ENCODE measurements at places on chromosomes 4 and X. TPM values are rescaled to one million over a fixed set of nuclear protein-coding genes. Genes with fewer than 3 reads are reported as not detected.

GRCh38 chrX:8105531-8105930, 65.5 kb downstream of the VCX2 start:
- H3K27me3 ChIP-seq = no peaks in the 10 kb centered on the region
- no peaks in the 10 kb centered on the region for H3K36me3 ChIP-seq
- no peak overlapping the region for H3K27ac ChIP-seq
- no peak overlapping the region for H3K4me3 ChIP-seq
- no peaks in the 10 kb centered on the region for H3K4me1 ChIP-seq

DNA sequence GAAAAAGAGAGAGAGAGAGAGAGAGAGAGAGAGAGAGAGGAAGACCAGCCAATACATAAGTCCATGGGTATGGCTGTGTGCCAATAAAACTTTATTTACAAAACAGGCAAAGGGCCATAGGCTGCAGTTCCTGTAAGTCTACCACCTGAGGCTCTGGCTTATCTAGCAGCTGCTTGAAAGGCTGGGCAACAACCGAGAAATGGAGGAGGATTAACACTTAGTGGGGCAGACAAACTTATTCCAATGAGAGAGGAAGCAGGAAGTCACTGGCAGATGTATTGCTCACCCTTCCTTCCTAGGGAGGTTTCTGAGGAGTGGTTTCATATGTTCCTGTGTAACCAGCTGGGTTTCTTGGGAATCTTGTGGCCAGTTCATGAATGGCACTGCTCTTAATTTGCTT, 4.7 kb upstream of the GPR143 start:
- H3K4me3 ChIP-seq = no peak overlapping the region
- H3K36me3 ChIP-seq = no peaks in the 10 kb centered on the region
- H3K27me3 ChIP-seq = no peaks in the 10 kb centered on the region
- no peak overlapping the region for H3K27ac ChIP-seq
- no peaks in the 10 kb centered on the region for H3K4me1 ChIP-seq

- no peak overlapping the region for H3K27ac ChIP-seq
- H3K4me1 ChIP-seq = no peaks in the 10 kb centered on the region
- DNase-seq = no peak
- H3K36me3 ChIP-seq = no peaks in the 10 kb centered on the region
- no peaks in the 10 kb centered on the region for H3K27me3 ChIP-seq
- H3K4me3 ChIP-seq = peak overlapping the region; percentile 96
Observed at GRCh38 chrX:86047936-86048280, 550 bp upstream of the CHM start.

GRCh38 chr4:121096629-121097028, 24.3 kb upstream of the NDNF start:
- H3K27ac ChIP-seq = no peak overlapping the region
- no peaks in the 10 kb centered on the region for H3K36me3 ChIP-seq
- no peaks in the 10 kb centered on the region for H3K27me3 ChIP-seq
- no peaks in the 10 kb centered on the region for H3K4me1 ChIP-seq
- DNase-seq = no peak

The FAM184B gene
- total RNA-seq = 0.09 TPM
